ENCODE measurements at places on chromosomes 4 and X. TPM values are rescaled to one million over a fixed set of nuclear protein-coding genes. Genes with fewer than 3 reads are reported as not detected.

DNA sequence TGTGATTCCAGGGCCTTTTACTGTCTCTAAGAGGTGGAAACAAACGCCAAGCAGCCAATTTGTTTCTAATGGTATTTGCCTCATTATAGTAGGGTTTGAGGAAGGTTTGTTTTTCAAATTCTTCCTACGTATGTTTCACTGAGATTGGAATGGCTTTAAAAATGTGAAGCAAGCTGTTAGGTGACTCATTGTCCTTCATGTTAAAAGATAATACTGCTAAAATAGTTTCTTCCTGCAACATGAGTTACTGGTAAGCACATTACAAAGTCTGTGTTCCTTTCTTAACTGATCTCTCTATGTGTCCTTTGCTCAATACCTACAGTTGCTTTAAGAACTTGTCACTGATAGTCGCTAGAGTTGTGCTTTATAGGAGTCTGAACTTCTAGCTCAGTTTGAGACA, 1183.9 kb downstream of the RPA4 start:
- no peaks in the 10 kb centered on the region for H3K36me3 ChIP-seq
- no peak overlapping the region for H3K27ac ChIP-seq
- no peak overlapping the region for H3K4me3 ChIP-seq
- no peak for DNase-seq
- H3K4me1 ChIP-seq: no peaks in the 10 kb centered on the region

DNA sequence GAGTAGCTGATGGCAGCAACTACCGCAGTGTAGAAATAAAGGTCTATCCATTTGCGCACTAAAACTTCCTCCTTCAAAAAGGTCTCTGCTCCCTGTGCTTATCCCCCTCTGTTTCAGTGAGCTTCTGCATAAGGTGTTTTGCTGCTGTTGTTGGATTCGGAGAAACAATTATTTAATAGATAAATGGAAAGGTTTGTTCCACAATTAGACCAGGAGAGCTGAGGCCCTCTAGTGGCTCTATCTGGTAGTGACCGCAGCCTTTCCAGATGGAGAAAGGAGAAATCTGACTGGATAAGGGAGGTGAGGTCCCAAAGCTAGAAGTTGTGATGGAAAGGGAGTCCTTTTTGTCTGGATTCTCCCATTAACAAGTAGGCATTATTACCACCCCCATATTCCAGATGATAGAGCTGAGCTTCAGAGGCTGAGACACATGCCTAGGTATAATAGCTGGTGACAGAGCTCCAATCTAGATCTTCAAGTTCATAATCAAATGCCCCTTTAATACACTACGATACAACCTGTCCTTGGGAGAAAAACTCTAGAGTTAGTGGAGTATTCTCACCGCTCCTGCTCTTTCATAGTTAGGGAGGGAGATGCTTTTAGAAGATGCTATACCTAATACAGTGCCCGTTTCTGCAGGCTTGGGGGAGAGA, 5.1 kb upstream of the GABRQ start:
- H3K27ac ChIP-seq: no peak overlapping the region
- H3K4me1 ChIP-seq: no peaks in the 10 kb centered on the region
- no peaks in the 10 kb centered on the region for H3K27me3 ChIP-seq

Gene GSTCD
- 9.7 TPM for total RNA-seq

DNA sequence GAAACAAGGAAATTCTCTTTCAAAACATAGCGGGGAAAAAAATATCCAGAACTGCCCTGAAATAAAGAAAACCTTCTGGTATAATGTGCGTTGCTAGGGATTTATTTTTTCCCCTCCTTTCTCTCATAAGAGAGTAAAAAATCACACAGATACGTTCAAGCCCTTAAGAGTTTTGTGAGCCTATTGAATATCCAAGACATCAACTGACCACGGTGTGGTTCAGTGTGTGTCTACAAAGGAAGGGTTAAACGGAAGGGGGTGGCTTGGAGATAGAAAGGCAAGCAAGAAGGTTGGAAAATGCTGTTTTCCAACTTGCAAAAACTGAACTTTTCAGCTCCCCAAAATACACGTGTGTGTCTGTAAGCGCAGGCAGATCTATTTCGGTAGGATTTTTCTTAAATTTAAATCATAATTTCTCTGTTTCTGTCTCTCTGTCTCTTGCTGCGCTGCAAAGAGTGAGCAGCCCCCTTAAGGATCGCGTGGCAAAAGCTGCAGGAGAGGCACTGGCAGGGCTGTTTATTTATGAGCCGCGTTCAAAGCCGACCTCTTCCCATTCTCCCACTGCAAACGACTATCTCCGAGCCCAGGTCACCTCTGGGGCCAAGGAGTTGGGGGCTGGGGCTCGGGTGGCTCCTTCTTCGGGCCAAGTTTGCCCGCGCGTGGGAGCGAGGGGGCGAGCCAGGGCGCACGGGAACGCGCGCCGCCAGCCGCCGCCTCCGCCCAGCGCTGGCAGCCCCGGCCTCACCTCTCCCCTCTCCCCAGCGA, 492 bp upstream of the SLIT2 start:
- H3K36me3 ChIP-seq: no peaks in the 10 kb centered on the region
- no peaks in the 10 kb centered on the region for H3K27me3 ChIP-seq
- peak overlapping the region; percentile 91 for H3K4me3 ChIP-seq
- DNase-seq: peak; percentile 62
- peak overlapping the region; percentile 52 for H3K27ac ChIP-seq

DNA sequence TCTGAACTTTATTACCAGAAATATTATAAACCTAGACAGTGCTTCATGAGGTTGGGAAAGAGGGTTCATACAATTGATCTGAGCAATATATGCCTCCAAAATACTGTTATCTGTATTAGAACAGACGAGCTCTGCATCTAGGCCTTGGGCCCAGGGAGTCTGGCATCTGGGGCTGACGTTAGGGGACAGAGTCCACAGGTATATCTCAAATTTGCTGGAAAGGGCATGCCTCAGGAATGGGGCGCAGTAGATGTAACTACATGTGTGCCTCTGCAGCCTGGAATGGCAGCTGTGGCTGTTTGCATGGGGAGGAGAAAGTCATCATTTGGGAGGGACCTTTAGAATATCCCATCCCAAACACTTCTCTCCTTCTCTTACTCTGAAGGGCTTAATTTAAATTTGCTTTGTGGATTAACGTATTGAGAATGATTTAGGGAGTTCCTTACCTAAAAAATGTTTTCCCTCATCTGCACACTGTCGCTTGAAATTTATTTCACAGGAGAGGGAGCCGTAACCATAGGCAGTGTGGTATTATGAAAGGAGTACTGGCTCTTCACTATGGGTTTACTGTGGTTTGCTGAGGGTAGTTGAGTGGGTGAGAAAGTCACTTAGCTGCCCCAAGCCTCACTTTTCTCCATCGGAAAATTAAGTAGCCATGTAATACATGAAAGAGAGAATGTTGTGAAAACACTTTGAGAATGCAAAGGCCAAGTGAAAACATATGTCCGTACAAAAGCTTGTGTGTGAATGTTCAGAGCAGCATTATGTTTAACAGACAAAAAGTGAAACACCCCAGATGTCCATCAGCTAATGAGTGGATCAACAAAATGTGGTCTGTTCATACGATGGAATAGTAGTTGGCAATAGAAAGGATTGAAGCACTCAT, 5.9 kb downstream of the ADD1 start:
- H3K27ac ChIP-seq: no peak overlapping the region
- DNase-seq: peak; percentile 46
- H3K36me3 ChIP-seq: peaks cover 13% of the 10 kb centered on the region
- H3K4me3 ChIP-seq: no peak overlapping the region

- peak; percentile 98 for DNase-seq
- H3K27ac ChIP-seq: peak overlapping the region; percentile 53
- no peaks in the 10 kb centered on the region for H3K27me3 ChIP-seq
- no peaks in the 10 kb centered on the region for H3K36me3 ChIP-seq
Observed at GRCh38 chr4:2364654-2365053, 53.8 kb downstream of the ZFYVE28 start.

- H3K27me3 ChIP-seq: no peaks in the 10 kb centered on the region
- H3K27ac ChIP-seq: no peak overlapping the region
- H3K4me1 ChIP-seq: no peaks in the 10 kb centered on the region
- H3K4me3 ChIP-seq: no peak overlapping the region
- DNase-seq: no peak
Observed at GRCh38 chr4:18198653-18199052, 177.1 kb upstream of the LCORL start.

DNA sequence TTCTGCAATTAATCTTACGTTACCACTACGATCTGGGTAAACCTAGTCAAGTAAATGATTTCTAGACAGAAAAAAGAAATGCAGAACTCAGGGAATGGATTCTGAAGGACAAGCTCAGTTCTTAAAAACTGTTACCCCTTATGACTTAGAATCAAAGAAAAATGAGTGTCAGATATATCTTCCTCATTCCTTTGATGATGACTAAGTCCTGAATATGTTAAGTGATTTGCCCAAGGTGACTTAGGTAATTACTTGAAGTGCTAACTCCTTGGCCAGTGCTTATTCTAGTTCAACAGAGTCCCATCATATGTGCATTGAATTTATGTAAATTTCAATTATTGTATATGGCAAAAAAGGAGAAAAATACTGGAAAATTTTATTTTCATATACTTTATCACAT, 92.5 kb downstream of the PPEF1 start:
- H3K4me3 ChIP-seq: no peak overlapping the region
- no peak for DNase-seq
- H3K36me3 ChIP-seq: no peaks in the 10 kb centered on the region
- no peak overlapping the region for H3K27ac ChIP-seq
- H3K4me1 ChIP-seq: no peaks in the 10 kb centered on the region
- no peaks in the 10 kb centered on the region for H3K27me3 ChIP-seq

DNA sequence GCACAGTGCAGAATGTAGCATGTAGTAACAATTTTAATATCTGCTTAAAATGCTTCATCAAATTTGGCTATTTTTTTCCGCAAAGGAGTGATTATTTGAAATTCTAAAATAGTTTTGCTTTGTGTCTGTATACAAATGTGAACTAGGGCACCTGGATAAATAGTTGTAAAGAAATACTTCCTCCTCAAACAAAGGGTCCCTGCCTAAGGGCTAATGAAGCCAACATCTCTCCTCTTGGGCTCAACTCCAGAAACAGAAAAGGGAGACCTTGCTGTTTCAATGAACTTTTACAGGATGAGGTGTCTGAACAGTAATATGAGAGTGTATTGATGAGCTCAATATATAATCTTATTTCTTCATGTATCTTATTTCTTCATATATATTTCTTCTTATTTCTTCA, 30.8 kb upstream of the SCOC start:
- H3K4me1 ChIP-seq: no peaks in the 10 kb centered on the region
- no peak overlapping the region for H3K4me3 ChIP-seq
- peaks cover 11% of the 10 kb centered on the region for H3K27me3 ChIP-seq
- H3K36me3 ChIP-seq: no peaks in the 10 kb centered on the region
- no peak for DNase-seq

DNA sequence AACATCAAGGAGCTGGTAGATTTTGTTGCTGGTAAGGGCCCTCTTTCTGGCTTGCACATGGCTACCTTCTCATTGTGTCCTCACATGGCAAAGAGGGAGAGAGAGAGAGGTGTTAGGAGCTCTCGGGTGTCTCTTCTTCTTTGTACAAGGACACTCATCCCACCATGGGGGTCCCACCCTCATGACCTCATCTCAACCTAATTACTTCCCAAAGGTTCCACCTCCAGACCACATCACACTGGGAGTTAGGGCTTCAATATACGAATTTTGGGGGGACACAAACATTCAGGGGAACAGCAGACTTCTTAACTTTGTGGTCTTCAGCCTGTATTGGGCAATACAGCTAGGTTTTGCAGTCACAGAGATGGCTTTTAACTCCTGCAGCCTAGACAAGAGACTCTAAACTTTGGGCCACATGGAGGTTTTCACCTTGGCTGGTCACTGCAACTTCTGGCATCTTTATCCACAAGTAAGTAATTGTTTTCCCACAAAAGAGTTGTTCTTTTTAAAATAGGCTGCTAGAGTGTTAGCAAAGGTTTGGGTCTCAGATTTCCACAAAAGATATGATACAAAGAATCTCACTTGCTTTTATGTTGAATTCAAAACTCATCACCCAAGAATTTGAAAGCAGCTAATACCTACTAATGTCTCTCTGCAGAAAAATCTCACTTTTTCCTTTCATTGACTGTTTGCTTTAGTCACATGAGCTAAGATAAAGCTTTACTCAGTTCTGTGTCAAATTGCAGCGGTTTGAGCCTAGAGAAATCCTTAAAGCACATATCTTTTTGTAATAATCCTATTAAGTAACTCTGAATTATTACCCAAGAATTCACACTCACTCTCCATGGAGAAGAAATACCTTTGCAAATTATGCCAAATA, 39.6 kb upstream of the BBS12 start:
- no peaks in the 10 kb centered on the region for H3K36me3 ChIP-seq
- no peak overlapping the region for H3K27ac ChIP-seq
- H3K27me3 ChIP-seq: no peaks in the 10 kb centered on the region
- H3K4me1 ChIP-seq: peaks cover 15% of the 10 kb centered on the region
- no peak for DNase-seq

Gene FABP2
- not detected for total RNA-seq

Gene RAB40A
- 0.29 TPM for total RNA-seq

Data from osteoblast (primary cell).